ENCODE measurements at places on chromosomes 3 and 15.

- DNase-seq, result peak; percentile 24
Measured at GRCh38 chr3:109806929-109807328, 469.6 kb upstream of the DPPA4 start.

GRCh38 chr3:153976891-153977554 lies 144.2 kb upstream of the ARHGEF26 start:
- DNase-seq, result no peak

DNA sequence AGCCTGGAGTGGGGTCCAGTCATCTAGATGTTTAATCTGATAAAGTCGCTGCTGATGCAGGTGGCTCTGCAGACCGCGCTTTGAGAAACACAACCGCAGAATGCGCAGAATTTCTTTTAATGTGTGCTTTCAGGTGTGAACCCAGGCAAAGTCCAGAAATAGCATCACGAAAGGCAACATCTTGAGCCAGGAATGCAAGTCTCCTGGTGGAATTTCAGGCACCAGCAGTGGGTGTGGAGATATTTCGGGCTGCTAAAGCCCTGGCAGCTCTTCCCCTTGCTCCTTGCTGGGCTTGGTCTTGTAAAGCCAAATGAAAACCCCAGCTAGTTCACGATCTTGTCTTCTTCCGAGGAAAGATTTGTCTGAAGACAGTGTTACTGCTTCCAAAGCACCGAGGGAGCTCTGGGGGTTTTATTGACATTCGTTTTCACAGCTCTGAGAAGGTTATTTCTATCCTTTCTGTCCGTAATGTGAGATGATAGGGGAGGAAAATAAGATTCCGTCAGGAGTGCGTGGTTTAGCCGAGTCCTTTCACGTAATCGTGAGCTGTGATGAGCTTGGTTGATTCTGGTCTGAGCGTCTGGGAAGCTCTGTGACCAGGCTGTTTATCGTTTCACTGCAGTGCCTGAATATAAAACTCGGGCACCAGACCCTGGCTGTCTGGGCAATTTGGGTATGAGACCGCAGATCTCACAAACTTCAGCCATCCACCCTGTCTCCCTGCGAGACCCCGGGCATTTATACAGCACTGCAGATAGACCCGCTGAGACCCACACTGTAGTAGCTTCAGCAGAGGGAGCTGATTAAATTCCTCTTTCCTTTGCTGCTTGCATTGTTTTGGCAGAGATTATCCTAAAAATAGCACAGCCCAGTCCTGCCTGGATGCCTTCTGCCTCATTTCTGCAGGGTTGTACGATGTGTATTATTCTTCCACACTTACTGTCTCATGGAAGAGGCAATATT lies 67.0 kb upstream of the SLC25A26 start:
- no peak for DNase-seq

DNA sequence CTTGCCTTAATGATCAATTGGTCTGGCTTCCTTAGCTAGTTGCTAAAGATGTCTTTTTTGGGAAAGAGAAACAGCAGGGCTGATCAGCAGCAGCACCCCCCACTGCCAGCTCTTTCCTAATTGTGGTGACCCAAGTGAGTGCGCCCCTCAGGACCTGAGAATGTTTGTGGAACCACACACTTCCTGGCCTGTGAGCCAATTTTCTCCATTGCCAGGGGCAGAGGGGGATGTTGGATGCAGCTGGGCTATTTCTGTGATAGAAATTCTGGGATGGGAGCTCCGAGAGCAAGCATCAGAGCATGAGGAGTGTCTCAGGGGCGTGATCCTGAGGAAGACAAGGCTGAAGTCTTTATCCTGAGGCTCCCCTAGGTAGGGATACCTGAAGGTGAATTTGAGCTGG lies 66.6 kb downstream of the CLDN11 start:
- DNase-seq, result no peak

- peak; percentile 39 for DNase-seq
Measured at GRCh38 chr3:133663569-133664313, 2.0 kb upstream of the TOPBP1 start.

- DNase-seq, result no peak
Measured at GRCh38 chr3:40099871-40100270, 209.6 kb upstream of the EIF1B start.

DNA sequence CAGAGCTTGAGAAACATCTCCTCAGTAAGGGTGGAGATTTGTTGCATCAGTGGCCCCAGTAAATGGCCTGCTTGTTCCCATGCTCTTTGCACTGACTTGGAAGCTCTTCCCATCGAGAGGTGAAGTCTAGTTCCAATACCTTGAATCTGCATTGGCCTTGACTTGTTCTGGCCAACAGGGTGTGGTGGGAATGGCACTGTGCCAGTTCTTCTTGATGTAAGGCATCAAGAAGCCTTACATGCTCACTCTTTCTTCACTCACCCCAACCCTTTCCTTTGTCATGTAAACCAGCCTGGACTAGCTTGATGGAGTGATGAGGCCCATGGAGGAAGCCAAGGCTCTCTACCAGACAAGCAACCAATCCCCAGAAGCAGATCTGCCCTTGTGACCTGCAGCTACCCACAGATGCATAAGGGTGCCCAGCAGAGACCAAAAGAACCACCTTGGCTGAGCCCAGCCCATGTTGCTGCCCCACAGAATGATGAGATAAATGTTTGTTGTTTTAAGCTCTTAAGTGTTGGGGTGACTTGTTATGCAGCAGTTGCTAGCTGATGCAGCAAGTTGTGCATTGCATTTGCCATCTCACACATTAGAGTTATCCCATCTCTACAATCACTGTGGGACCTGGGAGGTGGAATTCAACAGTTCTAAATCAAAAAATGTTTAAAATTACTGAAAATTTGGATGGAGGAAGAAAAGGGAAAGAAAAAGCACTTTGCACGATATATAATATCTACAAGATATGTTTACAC lies 11.1 kb upstream of the MGLL start:
- DNase-seq, result no peak

DNA sequence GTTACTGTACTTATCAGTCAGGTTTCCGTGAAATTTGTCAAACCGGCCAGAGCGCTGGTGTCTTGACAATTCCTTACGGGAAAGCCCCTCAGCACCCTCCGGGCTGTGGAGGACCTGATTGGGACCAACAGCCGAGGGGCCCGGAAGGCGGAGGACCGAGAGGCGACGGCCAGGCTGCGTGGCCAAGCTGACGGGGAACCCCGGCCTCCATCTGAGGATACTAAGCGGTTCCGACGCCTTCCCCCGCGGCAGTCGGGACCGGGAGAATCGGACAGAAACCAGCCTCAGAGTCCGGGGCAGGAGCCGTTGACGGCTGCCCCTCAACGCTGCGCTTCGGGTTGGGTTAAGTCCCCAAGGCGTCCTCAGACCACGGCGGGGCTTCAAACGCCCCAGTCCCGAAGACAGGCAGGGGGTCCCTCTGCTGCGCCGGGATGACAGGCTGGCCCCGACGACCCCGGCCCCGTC lies 499 bp downstream of the ALDH1A2 start:
- DNase-seq, result peak; percentile 4

GRCh38 chr15:41575282-41575681 lies 16.3 kb downstream of the TYRO3 start:
- no peak for DNase-seq

DNA sequence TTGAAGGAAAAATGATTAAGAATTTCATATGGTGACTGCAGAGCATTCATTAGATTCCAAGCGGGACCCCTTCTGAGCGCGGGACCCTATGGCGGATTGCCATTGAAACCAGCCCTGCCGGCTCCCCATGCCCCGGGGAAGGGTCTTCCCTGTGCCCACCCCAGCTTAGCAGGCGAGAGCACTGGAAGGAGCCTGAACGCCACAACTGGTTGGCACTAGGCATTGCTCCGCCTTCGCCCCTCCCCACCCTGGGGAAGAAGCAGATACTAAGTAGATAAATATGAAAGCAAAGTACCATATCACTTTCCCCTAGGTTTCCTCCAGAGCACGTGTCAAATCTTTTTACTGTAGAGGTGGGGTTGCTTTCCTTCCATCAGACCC lies 70.7 kb downstream of the CYP19A1 start:
- no peak for DNase-seq

- no peak for DNase-seq
Measured at GRCh38 chr3:4670352-4670751, 177.2 kb downstream of the ITPR1 start.

DNA sequence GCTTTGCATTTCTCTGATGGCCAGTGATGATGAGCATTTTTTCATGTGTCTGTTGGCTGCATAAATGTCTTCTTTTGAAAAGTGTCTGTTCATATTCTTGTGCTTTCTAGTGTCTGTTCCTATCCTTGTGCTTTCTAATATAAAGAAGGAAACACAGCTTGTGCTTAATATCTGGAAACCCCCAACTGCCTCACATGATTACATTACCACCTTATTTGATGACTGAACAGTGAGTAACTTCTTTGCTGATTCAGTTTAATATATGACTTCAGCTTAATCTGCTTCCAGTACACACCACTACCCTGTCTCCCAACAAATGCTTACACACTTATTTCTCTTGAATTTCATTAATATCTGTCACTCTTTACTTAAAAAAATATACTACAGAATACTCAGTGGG lies 835.1 kb downstream of the EDEM1 start:
- DNase-seq, result no peak

DNA sequence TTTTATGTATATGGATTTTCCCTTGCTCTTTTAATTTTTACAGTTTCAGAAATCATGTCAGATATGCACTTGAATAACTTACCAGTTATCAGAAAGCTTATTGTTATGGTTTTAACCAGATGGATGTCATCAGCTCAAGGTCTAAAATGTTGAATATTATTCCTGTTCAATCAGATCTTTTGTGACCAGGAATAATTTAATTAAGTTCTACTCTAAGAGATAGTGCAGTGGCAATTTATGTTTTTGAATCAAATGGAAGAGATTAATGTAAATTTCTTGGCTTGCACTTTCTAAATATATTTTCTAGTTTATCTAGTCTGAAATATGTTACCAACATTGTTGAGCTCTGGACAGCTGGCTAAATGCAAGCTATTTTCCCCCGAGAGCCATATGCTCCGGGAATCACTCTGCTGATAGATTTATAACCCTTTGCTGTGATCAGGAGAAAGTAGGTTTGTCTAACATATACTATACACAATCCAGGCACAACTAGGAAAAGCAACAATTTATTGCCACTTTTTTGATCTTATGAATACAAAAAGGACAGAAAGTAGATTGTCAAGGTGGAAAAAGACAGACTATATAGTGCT lies 76.8 kb upstream of the CD96 start:
- no peak for DNase-seq

DNA sequence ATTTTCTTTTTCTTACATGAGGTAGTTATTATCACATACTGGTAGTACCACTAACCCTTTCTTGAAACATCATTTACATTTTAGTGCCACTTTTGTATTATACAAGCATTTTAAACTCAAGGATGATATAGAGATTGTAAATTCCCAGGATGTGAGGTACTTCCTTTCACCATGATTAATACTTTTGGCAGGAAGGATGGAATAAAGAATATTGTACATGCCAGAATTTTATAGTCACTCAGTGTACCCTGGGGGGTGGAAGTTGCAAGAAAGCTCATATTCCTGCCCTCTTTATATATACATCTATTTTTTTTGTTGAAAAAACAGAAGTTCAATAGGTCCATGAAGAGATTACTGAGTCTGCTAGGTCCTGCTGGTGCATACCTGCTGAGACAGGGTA lies 141.0 kb upstream of the PLSCR5 start:
- no peak for DNase-seq

GRCh38 chr3:132561003-132561402 lies 36.1 kb upstream of the ACKR4 start:
- no peak for DNase-seq

GRCh38 chr3:66414846-66415245 lies 86.0 kb downstream of the LRIG1 start:
- no peak for DNase-seq

- DNase-seq, result no peak
Measured at GRCh38 chr3:11717301-11717700, 73.6 kb upstream of the VGLL4 start.

DNA sequence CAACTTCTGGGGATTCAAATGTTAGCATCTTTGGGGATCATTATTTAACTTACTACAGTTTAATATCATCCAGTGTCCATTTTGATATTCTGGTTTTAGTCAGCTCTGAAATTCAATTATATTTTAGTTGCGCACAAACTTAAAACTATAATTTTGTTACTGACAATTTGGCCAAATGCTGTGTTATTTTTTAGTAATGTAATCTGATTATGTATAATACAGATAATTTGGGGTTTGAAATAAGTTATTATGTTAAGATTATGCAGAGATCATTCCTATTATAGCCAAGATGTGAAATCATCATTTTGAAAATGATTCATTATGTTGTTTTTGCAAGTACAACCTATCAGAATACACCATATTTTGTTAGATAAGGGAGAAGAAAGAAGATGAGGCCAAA lies 706.1 kb downstream of the ROBO2 start:
- DNase-seq, result no peak

GRCh38 chr3:13557417-13557816 lies 8.5 kb downstream of the FBLN2 start:
- DNase-seq, result no peak

DNA sequence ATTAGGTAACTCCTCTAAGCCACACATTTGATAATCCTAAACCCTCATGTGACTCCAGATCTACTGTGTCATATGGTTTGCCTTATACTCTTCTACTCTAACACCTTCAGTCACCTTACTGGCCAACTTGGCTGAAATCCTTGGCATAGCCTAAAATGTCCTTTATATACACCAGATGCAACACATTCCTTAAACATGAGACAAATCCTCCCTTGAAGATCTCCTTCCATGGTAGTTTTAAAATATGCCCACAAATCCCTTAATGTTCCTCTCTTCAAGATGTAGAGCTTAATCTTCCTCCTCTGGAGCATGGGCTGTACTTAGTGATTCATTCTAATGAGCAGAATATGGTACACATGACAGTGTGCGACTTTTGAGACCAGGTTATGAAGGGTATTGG lies 238.9 kb downstream of the SUCLG2 start:
- DNase-seq, result no peak

DNA sequence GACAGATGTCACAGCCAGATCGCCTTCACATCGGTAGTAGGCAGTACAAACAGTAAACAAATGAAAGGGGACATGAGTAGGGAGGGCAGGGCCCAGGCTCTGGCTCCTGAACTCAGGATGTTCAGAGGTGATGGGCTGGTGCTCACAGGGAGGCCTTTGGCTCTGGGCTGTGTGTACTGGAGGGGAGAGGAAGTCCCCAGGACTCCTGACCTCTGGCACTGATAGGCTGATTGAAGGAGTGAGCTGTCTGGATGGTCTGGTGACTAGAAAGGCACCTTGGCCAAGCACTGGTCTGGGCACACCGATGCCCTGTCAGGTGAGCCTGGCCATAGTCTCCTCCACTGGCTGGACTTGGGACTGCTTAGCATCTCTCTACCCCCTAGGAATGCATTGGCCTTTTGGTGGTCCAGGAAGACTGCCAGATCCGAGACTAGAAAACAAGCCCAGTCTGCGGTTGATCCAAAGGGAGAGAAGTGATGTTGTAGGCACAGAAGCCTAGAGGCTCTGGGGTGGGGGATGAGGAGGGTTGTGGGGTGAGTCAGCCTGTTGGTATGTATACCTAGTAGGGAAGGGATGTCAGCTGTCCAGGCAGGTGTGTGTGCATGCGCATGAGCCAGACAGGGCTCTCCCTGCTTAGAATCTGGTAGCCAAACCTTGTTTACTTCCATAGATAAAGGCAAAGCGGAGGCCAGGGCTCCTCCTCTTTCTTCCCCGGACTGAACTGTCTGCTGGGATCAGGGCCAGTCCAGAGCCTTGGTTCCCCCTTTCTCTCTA lies 1.9 kb downstream of the SPINT1 start:
- DNase-seq, result no peak
